ENCODE measurements at places on chromosomes 1 and 21.

- no peak for DNase-seq
Measured at GRCh38 chr1:189657715-189658114, 819.9 kb downstream of the BRINP3 start.

DNA sequence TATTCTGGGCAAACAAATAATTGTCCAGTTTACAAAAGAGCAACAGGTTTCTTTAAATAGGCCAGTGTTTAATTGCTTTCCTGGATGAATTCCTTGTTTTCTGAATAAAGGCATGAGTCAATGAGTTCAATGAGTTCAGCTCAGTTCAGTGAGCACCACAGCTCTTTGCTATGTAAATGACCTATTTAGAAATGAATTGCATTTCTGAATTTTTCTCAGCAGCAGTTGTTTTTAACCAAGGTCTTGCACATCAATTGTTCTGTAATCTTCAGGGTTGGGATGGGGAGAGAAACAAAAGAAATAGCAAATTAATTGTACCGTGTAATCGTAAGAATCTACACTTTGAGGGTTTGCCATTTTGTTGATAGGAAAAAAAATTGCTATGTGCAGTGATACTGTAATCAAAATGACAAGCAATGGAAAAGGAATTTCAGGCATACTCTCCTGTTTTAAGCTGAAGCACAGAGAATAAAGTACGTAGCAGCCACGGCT, 45.7 kb downstream of the MIS18A start:
- DNase-seq, result no peak

DNA sequence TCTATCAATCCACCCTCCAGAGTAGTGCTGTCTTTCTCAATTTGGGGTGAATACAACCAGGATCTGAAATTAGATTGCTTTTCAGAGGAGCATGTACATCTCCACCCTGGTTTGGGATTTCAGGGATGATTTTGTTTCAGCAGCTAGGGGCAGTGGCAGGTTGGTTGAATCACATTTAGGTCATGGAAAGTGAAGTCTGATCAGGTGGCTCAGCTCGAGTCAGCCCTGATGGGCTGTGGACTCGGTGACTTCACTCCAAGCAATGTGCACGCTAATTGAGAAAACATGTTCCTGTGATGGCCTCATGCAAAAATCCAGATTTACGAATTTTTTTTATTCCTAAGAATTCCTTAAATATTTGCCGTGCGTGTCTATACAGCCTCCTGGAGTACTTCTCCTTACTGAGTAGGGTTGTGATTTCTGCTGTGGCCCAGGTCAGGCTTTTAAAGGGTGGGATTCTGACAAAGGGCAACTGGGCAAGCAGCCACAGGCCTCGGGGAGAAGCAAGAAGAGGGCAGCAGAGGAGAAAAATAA, 7.5 kb downstream of the NGF start:
- no peak for DNase-seq

DNA sequence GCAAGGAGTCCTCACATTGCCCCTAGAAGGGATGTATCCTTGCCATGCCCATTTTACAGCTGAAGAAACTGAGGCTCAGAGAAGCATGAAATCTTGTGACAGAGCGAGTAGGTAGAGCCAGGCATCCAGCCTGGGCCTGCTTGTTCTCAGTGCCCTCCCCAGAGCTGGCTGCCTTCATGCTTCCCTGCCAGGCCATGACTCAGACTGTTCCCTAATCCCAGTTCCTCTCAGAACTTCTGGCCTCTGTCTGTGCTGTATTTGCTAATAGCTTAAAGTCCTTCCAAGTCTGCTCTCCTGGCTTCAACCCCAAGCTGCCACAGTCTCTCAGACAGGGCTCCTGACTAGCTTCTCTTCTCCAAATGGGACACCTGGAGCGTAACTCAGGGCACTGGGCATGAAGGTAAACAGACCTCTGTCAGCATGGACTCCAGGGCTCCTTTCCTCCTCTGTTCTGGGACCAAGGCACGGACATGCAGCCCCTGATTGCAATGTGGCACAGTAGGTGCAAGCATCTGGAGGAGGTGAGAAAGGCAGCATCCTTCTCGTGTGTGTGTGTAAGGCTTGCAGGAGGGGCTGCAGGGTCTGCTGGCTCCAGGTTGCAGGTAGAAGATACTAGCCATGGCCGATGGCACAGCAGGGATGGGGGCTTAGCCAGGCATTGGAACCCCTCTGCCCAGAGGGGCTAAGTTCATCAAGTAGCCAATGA, 122.7 kb downstream of the HMGB4 start:
- DNase-seq, result no peak

GRCh38 chr1:78676993-78677392, 27.4 kb downstream of the IFI44 start:
- DNase-seq, result no peak

DNA sequence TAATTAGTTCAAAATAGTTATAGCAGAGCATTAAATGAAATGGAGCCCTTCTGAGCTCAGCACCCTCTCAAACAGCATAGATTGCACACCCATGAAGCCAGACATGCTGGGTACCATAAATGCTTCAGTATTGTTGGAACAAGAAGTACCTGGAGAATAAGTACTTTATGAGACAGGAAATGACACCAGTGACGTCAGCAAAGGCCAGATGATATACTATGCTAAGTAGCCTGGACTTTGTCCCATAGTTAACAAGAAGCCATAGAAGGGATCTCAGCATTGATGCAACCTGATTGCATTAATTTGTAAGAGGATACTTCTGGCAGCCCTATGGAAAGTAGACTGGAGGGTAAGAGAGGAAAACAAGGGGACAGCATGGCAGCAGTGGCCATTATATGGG, 16.3 kb upstream of the GADD45A start:
- no peak for DNase-seq

GRCh38 chr1:46001081-46001785, 131.2 kb downstream of the PIK3R3 start:
- no peak for DNase-seq

DNA sequence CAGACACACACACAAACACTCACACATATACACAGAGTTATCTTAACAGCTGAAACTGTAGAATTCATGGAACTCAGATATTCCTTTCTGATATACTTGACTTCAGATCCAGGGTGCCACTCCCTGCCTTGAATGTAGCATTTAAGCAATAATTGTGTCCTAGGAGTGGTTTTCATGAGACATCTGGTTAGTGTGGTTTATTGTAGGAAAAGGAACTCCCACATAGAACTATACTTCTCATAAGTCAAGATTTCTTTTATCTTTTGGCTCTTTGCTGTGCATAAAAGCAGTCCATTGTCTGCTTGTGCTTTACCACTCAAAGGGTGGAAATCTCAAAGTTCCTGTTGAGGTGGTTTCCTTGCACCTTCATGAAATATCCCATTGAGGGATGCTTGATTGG, 272.6 kb upstream of the SGIP1 start:
- DNase-seq, result no peak

DNA sequence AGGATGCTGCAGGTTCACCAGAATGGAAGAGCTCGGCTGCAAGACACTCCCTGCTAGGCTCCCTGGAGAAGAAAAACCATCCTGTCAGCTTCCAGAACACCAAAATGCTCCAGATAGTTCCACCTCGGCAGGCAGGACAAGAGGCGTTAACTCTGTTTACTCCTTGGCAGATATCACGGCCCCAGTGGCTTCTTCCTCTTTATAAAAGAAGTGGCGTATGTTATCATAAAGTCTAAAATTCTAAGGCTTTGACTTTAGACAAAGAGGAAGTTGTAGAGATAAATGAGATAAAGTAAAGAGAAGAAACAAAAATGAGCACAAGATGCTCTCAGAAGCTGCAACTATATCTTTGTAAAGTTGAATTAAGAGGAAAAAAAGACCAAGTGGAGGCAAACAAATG, 24.3 kb upstream of the MTF1 start:
- no peak for DNase-seq

DNA sequence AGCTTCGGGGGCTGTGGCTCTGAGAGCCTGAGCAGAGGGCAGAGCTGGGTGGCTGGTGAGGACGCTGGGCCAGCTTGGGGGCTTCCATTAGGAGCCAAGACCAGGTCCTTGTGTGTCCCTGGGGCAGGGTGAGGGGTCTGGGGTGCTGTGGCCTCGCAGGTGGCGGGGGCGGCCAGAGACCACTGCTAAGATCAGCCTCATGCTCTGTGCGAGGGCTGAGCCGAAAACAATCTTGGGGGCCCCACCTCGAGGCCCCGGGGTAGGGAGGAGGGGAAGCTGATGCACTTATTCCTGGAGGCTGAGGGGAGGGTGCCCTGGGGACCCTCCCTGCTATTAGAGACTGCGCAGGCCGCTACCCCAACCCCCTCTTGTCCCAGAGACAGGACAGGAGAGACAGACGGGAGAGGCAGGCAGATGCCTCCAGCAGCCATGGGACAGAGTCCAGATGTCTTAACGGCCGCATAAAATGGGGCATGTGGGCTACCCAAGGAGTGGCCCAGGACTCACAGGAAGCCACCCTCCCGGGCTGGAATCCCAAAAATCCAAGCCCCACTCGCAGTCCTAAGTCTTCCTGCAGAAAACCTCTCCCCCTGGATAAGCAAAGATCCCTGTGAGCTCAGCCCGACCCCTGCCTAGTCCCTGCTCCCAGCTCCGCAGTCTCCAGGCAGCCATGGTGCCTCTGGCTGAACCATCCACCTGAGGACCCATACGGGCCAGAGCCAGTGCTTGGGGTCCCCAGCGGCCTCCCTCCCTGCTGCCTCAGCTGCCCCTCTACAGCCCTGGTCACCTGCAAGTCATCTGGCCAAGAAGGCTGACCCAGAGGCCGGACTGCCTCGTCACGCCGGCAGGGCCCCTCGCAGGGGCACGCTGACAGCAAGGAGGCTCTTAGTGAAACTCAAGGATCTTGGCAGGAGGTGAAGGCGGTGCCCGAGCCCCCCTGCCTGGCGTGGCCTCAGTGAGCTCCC, 43.6 kb upstream of the COL18A1 start:
- no peak for DNase-seq

DNA sequence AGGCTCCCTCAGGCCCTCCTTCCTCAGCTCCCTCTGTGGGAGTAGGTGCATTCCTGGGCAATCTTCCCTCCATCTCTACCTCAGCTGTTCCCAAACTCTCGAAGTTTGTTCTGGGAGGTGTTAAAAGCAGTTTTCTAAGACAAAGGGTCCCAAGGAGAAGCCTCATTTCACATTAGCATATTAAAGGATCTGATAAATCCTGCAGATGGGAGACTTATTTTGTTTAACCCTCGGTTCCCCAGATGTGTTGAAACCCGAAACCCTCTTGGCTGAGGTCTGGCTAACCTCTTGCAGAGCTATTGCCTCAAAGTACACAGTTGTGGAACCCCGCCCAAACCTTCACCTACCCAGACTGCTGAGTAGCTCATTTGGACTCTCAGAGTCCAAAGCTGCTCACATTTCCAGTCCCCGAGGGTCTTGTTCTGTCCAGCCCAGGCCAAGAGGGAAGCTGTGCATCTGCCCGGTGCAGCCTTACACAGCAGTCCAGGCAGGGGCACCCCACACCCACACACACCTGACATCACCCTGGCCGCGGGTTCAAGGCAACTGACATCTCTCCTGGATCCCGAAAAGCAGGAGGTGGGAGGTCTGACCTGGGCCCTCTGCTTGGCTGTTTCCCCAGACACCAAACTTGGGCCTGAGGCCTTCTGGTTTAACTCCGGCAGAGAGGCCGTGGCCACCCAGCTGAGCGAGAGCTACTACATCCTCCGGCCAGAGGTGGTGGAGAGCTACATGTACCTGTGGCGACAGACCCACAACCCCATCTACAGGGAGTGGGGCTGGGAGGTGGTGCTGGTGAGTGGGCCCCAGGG, 19.5 kb upstream of the SELENON start:
- DNase-seq, result no peak

- DNase-seq, result no peak
Measured at GRCh38 chr1:168414914-168415313, 128.9 kb downstream of the XCL2 start.

- no peak for DNase-seq
Measured at GRCh38 chr1:54347955-54348699, 58.1 kb downstream of the SSBP3 start.

DNA sequence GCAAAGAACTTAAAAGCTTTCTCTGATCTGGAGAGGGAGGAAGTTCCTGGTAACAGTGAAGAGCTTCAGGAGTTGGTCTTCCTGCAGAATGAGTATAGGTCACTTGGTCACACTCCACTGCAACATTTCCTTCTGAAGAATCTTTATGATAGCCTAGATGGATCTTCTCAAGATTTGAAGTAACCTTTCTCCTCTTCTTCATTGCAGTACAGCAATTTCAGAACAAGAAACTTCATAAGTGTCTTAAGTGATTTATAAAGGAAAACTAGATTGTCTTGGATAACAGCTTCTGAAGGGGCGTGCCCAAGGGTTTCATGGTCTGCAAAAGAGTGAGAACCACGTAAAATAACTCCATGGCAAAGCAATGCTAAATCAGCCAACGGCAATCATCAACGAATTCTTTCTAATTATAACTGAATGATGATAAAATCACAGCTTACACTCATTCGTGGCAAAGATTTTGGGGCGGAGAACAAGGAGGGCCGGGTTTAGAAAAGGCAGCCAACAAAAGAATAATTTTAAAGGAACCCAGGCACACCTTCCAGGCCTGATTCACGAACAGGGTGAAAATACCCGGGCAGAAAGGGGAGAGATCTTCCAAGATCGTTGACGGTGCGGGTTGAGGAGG, 53.9 kb upstream of the ASPM start:
- no peak for DNase-seq

GRCh38 chr1:64320470-64320869, 117.0 kb downstream of the UBE2U start:
- no peak for DNase-seq

- no peak for DNase-seq
Measured at GRCh38 chr1:153942766-153943549, 3.6 kb downstream of the DENND4B start.

DNA sequence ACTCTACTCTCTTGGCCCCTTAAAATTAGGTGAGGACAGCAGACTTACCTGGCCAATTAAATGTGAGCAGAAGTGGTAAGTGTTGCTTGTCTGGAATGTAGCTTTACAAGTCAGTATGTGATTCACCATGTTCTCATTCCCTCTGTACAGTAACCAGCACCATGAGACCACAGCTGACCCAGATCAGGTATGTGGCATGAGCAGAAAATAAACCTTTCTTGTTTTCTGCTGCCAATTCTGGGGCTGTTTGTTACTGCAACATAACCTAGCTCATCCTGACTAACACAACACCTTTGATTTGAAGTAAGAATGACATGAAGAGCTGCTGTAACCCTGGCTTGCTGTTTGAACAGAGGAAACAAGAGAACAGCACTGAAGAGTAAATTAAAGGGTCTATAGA, 24.9 kb downstream of the ITPKB start:
- DNase-seq, result no peak

GRCh38 chr1:159916242-159917051, 8.9 kb downstream of the TAGLN2 start:
- no peak for DNase-seq

DNA sequence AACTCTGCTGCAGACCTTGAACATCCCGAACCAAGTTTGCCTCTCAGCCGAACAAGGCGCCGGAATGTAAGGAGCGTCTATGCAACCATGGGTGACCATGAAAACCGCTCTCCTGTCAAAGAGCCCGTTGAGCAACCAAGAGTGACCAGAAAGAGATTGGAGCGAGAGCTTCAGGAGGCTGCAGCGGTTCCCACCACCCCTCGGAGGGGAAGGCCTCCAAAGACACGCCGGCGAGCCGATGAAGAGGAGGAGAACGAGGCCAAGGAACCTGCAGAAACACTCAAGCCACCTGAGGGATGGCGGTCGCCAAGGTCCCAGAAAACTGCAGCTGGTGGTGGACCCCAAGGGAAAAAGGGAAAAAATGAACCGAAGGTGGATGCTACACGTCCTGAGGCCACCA, 44.0 kb downstream of the ZBTB17 start:
- DNase-seq, result no peak

GRCh38 chr1:228081144-228081543, 1.4 kb upstream of the ARF1 start:
- DNase-seq, result no peak

- DNase-seq, result no peak
Measured at GRCh38 chr21:42645211-42646075, 8.0 kb upstream of the PDE9A start.
